ENCODE measurements at places on chromosomes 11 and 22. TPM values are rescaled to one million over a fixed set of nuclear protein-coding genes. Genes with fewer than 3 reads are reported as not detected.

DNA sequence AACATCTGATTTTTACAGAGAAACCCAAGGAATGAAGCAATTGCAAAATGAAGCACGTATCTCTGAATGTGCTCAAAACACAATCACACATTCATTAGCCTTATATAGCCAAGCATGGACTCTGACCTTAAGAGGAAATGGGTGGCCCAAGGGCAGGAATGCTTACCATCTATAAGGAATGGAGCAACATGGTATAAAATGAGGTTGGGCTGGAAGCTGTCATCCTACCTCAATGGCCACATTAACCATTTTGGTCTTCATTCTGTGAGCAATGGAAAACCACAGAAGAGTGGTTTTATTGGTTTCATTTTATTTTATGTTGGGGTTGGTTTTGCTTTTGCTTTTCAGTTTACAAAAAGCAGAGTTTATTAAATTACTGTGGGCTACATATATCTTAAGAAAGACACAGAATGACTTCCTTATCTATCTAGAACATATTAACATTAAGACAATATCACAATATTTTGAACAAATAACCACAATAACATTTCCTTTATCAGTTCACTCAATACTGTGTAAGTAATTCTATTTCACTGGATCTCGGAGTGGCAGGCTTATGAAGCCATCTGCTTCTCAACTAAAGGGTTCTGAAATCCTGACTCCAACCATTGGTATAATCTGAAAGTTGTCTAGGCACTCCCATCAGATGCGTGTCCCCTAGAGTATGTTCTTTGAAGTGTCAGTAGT, 10.8 kb upstream of the MS4A13 start:
- DNase-seq: peak; percentile 36

KRTAP5-2 gene
- not detected for total RNA-seq

DNA sequence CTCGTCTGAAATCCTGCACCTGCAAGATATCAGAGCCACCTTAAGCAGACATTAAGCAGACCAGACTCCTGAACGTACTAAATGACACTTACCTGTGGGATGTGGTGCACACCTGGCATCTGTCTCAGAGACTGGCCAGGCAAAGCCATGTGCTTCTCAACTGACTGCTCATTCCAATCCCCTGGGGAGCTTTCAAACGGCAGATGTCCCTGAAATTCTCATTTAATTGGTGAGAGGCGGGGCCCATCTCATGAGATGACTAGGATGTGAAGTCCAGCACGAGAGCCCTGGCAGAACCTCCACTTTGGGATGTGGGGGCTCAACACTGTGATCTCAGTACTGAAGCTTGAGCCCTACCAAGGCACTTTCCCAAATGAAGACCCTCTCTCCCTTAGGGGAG, 84.9 kb upstream of the HMGXB4 start:
- no peak for DNase-seq

DNA sequence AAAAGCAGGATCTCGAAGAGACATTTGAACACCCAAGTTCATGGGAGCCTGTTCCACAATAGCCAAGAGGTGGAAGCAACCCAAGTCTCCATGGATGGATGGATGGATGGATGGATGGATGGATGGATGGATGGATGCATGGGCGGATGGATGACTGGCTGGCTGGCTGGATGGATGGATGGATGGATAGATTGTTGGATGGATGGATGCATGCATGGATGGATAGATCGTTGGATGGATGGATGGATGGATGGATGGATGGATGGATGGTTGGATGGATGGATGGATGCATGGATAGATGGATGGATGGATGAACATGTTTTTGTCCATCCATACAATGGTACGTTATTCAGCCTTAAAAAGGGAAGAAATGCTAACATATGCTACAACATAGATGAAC, 603.4 kb downstream of the BRD1 start:
- DNase-seq: no peak

OMP gene
- 11.9 TPM for total RNA-seq

- no peak for DNase-seq
Observed at GRCh38 chr11:130819625-130820024, 96.7 kb downstream of the SNX19 start.

DNA sequence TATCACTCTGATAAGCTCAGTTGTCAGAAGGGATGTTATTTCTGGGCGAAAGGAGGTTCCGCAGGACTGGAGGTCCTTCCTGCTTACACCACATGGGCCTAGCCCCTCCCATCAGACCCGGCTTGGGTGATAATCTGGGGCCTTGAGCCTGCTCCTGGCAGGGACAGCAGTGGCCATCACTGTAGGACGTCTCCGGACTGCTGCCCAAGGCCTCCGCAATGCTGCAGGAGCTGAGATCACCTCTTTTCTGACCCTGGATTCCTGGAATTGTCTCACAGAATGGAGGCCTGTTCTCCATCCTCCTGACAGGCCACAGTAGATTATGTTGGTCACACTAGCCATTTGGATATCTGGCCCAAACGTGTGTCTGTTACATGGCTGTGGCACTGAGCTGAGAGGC, 9.2 kb upstream of the BIK start:
- DNase-seq: no peak

KCNJ11 gene
- 2.1 TPM for total RNA-seq

GALNT18 gene
- total RNA-seq: 3.6 TPM

DNA sequence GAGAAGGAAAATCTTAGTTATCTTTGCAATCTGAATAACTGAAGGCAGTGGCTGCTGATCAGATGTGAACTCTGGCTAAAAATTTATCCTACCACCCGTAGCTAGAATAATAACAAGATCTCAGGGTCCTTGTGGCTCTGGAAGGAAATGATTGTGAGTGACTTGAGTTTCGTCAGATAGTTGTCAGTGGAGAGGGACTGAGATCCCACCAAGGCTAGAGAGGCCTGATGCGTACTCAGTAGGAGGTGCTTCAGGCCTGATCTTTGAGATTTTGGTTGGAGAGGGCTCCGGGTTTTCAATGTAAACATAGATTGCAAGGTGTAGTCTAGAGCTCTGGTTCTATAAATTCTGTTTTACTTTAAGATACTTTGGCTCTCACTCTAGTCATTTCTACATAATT, 1.4 kb downstream of the MADD start:
- no peak for DNase-seq

GUCY1A2 gene
- total RNA-seq: 1.2 TPM

MS4A3 gene
- total RNA-seq: not detected

KCNJ1 gene
- total RNA-seq: not detected

- no peak for DNase-seq
Observed at GRCh38 chr11:3674189-3674588, 3.0 kb upstream of the CHRNA10 start.

TMPRSS13 gene
- 0.46 TPM for total RNA-seq
